ENCODE measurements at places on chromosomes 2 and 18.

GRCh38 chr2:127397568-127398238, 9.9 kb upstream of the MAP3K2 start:
- no peak for DNase-seq

DNA sequence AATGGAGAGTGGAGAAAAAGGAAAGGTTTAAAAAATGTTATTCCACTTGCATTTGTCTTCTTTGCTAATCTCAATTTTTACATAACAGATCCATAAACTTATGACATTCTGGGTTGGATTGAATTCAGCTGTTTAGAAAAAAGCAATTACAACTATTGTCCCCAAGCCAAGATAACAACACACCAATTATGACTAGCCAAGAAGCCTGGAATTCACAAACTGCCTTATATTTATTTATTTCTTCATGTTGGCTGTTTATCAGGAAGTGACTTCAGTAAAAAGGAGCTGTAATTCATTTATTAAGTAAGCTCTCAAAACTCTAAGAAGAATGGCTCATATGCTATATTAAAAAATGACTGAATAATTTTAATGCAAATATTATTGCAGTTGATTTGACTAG, 137.4 kb downstream of the CALCRL start:
- no peak for DNase-seq

GRCh38 chr2:168136392-168136977, 110.9 kb downstream of the STK39 start:
- DNase-seq: peak; percentile 50

- no peak for DNase-seq
Observed at GRCh38 chr2:229952256-229952835, 30.0 kb downstream of the FBXO36 start.

GRCh38 chr2:160034396-160034795, 28.0 kb downstream of the PLA2R1 start:
- no peak for DNase-seq

DNA sequence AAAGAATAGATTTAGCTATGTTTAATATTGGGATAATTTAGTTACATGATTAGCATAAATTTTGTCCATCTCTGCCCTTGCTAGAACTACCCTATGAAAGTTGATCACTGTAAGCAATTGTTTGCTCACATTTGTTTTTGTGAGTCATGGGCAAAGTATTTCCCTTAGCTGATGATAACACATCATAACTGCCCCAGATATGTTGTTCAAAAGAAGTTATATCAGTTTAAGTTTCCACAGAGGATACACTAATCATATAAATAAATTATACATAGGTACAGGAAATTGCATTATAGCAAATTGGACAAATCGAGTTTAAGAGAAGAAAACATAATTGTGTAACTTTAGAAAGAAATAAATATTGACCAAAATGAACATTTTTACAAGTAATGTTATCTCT, 223.2 kb upstream of the PIK3C3 start:
- peak; percentile 9 for DNase-seq
